Fibroblast of pulmonary artery (primary cell): ENCODE measurements at places on chromosomes 13 and 19.

DNA sequence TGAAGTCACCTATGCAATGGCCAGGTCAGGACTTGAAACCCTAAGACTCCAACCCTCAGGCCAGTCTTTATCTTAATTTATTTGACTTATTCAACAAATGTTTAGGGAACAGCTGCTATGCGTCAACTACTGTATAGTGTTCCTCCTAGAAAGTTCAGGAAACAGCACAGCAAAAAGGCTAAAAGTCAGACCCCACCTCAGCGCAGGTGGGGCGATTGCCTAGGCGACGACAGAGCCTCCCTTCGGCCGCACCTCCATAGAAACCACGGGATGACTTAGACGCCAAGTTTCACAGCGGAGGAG is 502 bp downstream of the VRK3 start:
- DNase-seq = peak; percentile 49

DNA sequence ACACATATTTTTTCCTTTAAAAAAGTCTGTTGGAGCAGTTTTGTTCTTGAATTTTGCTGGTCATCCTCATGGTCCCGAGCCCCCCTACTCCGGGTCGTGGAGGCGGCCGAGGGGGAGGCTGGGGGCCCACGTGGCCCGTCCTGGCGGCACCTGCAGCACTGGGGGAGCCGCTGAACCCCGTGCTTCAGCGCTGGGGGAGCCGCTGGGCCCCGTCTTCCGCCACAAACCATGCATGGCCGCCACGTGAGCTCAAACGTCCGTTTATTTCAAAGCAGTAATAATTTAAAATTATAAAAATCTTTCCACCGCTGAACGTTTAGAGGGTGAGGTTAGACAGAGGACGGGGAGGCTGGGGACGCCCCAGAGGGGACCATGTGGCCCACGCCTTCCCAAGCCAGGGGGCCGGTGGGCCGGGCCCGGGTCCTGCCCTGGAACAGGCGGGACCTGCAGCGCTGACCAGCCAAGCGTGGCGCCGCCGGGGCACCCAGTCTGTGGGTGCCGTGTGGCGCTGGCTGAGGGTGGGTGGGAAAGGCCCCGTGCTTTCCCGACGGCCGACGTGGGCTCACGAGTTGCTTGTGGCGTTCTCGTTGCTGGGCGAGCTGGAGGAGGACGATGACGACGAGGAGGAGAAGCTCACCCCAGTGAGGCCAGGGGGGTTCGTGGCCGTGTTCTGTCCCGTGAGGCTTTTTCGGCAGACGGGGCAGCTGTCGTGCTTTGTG is 8.0 kb downstream of the FGF22 start:
- no peak for DNase-seq

- no peak for DNase-seq
Observed at GRCh38 chr13:19567820-19568534, 6.6 kb upstream of the TPTE2 start.

DNA sequence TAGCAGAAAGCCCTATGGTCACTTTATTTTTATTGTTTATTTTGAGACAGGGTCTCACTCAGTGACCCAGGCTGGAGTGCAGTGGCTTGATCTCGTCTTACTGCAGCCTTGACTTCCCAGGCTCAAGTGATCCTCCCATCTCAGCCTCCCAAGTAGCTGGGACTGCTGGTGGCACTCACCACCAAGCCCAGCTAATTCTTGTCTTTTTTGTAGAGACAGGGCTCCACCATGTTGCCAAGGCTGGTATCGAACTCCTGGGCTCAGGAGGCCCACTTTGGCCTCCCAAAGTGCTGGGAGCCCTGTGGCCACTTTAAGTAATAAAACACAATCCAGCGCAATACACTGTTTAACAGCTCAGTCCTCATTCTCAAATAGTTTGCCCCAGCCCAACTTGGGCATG is 69.3 kb downstream of the NUFIP1 start:
- DNase-seq = no peak

DNA sequence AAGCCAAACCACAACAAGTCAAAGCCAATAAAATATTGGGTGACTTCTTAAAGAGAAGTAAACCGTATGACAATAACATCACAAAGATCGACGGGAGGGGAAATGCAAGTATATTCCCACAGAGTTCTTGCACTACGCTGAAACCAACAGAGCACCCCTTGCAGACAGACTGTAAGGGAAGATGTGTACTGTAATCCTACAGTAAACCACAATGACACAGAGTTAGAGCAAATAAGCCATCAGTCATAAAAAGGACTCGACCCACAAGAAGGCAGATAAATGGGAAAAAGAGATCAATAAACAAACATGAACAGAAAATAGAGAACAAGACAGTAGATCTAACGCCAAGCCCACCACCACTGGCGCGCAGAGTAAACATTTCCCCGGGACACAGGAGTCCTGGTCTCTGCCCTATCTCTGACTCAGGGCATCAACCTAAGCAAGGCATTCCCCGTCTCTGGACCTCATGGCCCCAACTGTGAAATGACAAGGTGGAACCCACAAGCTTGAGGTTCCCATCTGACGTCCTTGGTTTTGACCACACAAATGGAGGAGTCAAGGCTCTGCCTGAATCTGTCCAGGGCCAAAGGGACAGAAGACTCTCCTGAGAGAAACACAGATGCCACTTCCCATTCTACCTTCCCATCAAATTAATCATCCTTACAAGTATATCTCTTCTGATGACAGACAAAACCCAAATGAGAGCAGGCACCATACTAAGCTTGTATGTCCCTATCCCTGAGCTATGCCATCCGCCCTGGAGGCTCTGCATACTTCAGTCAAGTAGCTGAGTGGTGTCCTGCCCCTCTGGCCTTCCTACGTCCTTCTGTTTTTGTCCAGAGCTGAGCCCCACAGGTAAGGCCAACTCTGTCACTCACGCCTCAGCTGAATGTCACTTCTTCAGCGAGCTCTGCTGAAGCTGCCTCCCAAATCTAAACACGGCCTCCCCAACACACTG is 15.0 kb downstream of the SAFB2 start:
- DNase-seq = no peak

- DNase-seq = no peak
Observed at GRCh38 chr13:71493189-71493588, 373.8 kb downstream of the DACH1 start.
